Activated CD8-positive, alpha-beta memory T cell treated with anti-CD3 and anti-CD28 coated beads, Interleukin-2, amount 50 U/mL, for 48 hours (primary cell): ENCODE measurements at places on chromosomes 13 and 19.

- DNase-seq = no peak
Measured at GRCh38 chr19:10802479-10802878, 33.5 kb downstream of the TMED1 start.

GRCh38 chr13:48181482-48182145, 51.4 kb upstream of the ITM2B start:
- DNase-seq = no peak

DNA sequence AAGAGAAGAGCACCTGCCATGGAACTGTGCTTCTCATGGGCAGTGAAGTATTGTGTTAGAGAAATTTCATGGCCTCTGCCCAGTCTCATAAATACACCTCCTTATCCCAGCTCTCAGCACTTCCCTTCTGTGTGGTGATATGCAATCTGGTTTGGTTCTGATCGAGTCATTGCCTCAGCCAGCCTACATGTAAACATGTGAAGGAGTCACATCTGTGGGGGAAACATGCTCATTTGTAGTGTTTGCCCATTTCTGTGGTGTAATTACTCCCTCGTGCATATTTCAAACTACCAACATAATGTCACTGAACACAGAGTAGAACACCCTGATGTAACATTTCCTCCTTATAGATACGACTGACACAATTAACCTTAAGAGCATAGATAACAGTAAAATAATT, 183.0 kb downstream of the DCT start:
- DNase-seq = no peak

- peak; percentile 34 for DNase-seq
Measured at GRCh38 chr13:112456138-112457056, 80.2 kb downstream of the SPACA7 start.

DNA sequence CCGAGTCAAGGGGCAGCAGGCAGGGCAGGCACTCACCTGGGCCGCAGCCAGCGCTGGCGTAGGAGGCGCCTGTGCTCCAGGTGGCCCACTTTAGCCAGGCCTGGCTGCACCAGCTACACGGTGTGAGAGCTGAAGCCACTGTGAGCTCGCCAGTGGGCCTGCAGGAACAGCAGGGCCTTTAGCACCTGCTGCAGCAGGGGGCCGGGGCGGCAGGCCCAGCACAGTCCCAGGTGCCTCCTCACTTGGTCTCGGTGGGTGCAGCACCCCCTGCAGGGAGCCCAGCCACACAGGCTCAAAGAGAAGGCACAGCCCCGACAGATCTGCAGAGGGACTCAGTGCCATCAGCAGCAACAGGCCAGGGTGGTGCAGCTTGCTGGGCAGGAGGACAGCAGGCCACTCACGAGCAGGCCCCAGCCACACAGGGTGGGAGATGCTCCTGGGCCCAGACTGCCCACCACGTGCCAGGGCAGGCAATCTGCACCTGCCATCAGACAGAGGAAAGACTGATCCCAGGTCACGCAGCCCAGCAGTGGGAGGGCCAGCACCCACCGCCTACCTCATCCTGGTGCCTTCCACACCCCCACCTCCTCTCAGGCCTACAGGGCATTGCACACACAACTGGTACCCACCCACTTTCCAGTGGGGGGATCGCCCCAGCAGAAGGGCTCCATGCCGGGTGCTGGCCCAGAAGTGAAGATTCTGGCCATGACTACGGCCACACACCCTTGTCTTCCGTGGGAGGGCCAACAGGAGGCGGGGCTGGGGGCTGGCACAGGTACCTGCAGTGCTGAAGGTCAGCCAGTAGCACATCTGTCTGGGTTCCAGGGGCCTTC, 15.8 kb downstream of the ARHGAP33 start:
- no peak for DNase-seq

GRCh38 chr19:47280183-47280797, 5.6 kb downstream of the INAFM1 start:
- DNase-seq = peak; percentile 84

DNA sequence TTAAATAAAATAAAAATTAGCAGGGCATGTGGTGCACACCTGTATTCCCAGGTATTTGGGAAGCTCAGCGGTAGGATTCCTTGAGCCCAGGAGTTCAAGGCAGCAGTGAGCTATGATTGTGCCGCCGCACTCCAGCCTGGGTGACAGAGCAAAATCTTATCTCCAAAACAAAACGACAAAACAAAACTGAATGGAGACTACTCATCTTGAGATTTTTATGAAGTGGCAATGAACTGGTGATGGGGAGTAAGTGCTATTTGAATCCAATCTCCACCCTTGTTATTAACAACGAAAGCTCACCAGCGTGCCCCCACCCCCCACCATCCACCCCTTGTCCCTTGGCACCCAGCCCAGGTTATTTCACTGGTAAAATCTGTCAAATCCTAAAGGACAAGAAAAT, 45.2 kb upstream of the URI1 start:
- no peak for DNase-seq
